ENCODE measurements at places on chromosomes 5 and 9.

GRCh38 chr9:21114311-21114710, 27.3 kb downstream of the IFNW1 start:
- DNase-seq, result no peak

DNA sequence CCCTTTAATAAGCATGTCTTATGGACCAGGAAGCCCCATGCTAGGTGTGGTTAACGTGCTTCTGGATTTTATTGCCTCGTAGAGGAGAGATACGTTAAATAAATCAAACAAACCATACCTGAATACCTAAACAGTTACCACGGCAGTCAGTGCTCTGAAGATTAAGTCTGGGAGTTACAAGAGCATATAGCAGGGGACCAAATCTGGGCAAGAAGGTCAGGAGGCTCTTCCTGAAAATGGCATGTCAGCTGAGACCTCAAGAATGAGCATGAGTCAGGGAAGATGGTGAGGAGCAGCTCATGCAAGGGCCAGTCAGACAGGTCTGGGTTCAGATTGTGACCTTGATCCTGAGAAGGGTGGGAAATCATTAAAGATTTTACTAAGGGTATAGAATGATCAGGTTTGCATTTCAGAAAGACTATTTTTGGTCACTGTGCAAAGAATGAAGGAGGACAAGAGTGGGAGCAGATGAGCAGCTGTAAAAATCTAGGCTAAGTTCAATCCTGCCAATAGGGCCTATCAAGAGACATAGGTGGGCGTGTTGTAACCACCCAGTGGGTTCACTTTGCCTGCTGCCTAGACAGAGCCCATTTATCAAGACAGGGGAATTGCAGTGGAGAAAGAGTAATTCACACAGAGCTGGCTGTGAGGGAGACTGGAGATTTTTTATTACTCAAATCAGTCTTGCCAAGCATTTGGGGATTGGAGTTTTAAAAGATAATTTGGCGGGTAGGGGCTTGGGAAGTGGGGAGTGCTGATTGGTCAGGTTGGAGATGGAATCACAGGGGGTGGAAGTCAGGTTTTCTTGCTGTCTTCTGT, 4.8 kb upstream of the ZNF366 start:
- no peak for DNase-seq

GRCh38 chr5:68950125-68950524, 143.7 kb upstream of the SLC30A5 start:
- DNase-seq, result no peak

- DNase-seq, result no peak
Observed at GRCh38 chr9:11348366-11348765, 735.6 kb upstream of the PTPRD start.

DNA sequence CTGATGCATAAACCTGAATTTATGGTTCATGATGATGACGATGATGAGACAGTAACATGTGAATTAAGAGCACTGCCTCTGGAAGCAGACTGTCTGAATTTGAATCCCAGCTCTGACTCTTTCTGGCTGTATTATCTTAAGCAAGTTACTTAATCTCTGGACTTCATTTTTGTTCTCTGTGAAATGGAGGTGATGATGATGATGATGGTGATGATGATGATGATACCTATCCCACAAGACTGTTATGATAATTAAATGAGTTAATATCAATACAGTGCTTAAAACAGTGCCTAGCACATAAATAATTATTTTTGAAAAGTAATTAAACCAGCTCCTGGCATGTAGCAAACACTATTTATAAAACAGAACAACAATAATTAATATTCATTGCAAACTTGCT, 13.2 kb upstream of the AGGF1 start:
- DNase-seq, result no peak

DNA sequence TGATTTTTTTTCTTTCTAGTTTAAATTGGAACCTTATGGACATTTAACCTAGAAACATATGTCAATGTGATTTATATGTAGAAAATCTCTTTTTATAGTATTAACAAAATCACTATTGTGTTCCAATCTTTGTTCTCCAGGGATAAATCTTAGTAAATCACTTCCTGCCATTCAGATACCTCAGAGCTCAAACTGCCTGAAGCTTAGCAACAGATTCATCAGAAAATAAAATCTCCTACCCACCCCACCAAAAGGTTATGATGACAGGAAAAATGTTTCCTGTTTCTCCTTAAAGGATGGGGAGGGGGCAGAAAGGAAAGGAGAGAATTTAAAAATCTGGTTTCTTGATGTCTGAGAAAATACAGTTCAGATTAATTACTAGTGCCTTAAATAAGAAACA, 105.0 kb upstream of the TUT7 start:
- no peak for DNase-seq

- no peak for DNase-seq
Observed at GRCh38 chr5:138706655-138707480, 46.4 kb upstream of the CTNNA1 start.

DNA sequence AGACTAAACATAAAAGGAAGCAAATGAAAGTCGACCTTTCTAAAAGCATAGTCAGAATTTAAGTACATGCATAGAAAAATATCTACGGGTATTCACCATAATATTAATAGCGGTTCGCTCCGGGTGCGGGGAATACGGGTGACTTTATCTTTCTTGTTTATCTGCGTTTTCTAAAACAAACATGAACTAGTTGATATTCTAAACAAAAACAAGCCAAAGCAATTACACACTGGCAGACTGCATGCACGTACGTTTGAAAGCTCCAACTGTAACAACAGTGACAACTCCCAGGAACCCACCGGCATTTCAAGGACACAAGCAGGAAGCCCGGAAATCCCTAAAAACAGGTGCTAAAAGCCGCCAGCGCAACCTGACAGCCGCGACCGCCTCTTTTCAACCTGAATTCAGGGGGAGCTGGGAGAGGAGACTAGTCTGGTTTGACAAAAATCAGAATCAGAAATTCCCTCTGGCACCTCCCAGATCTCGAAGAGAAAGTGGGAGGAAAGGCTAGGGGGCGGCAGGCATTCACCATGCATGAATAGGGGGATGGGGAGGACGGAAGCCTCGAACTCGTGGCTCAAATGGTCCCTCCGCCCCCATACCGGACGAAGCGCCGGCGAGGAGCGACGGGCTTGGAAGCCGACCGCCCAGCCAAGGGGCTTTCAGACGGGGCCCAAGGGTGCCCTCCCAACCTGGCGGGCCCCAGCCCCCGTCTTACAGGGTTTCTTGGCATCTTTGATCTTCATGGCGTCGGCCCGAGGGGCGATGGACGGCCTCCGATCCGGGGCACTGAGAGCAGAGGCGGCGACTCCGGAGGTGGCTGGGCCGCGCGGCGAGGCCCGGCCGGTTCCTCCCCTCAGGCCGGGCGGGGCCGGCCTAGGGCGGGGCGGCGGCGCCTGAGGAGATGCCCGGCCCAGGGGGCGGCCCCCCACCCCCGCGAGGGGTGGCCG, at the start of gene PANK3:
Gene PANK3, minus strand, starts transcription at position 831 of the 950 bp plus-strand sequence. Its CDS starts 85 bp downstream, at position 746.
- DNase-seq, result no peak

DNA sequence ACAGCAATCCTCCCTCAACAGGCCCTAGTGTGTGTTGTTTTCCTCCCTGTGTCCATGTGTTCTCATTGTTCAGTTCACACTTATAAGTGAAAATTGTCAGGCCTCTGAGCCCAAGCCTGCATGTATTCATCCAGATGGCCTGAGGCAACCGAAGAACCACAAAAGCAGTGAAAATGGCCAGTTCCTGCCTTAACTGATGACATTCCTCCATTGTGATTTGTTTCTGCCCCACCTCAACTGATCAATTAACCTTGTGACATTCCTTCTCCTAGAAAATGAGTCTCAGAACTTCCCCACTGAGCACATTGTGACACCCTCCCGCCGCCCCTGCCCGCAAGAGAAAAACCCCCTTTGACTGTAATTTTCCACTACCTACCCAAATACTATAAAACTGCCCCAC, 17.4 kb upstream of the TRPC7 start:
- DNase-seq, result no peak

DNA sequence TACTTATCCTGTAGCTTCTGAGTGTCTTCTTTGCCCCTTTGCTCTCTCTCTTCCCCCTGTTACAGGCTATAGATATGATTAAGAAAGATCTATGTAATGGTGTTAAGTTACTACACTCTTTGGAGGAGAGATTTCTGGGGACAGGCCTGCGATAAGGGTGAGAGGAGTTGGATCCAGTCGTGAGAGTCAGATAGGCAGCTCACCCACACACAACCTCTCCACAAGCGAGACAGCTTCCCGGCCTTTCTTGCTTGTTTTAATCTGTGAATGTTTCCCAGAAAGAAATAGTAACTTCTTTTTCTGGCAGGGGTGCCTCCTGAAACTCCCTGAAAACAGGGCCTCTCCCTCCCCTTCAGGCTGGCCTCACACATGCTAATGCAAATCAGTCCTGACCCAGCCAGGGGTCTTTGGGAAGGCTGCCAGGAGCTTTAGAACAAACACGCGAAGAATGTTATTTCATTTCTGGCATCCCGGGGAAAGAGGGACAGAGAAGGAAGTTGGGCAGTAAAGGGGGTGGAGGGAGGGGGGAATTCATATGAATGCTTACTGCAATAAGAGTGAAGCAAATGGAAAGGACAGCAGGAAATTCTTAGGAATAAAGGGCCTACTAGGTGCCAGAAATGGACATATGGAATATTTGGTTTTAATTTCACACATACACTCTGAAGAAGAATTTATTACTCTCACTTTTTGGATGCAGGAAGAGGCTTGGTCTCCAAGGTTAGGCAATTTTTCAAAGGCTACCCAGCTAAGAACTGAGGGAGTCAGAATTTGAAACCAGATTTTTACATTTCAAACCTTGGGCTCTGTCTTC, 215.8 kb upstream of the TRIM32 start:
- DNase-seq, result no peak

DNA sequence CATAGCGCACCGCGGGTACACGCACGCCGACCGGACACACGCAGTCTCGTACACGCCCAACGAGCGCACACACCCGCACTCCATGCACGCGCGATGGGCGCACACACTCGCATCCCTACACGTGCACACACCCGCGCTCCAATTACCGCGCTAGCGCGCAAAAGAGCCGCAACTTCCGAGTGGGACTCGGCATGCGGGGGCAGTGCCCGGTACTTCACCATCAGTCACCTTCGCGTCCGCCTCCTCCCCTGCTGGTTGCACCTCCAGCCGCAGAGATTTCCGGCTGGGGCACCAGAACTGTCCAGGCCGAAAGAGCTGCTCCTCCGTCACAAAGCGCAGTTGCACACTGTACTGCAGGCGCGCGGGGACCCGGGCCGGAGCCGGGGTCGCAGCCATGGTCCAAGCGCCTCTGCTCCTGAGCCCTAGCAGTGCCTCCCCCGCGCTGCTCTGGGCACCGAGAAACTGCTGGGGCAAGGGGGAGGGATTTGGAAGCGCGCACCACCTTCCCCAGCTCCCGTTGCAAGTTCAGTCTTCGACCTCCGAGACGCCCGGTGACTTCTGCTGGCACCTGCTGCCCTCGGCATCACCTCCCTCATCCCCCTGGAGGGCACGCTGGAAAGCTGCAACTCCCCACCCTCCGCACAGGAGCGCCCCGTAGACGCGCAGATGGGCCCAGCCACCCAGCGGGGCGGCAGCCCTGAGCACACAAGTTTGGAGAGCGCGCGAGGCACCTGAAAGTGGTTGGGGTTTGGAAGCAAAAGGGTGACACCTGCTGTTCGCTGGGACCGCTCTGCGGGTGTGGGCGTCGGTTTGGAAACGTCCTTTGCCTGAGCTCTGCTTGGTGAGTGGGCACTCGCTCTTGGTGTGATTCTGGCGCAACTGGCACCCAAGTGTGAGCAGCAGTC, 337.4 kb upstream of the PUM3 start:
- DNase-seq, result no peak

- no peak for DNase-seq
Observed at GRCh38 chr5:94433397-94434163, 184.8 kb downstream of the KIAA0825 start.

DNA sequence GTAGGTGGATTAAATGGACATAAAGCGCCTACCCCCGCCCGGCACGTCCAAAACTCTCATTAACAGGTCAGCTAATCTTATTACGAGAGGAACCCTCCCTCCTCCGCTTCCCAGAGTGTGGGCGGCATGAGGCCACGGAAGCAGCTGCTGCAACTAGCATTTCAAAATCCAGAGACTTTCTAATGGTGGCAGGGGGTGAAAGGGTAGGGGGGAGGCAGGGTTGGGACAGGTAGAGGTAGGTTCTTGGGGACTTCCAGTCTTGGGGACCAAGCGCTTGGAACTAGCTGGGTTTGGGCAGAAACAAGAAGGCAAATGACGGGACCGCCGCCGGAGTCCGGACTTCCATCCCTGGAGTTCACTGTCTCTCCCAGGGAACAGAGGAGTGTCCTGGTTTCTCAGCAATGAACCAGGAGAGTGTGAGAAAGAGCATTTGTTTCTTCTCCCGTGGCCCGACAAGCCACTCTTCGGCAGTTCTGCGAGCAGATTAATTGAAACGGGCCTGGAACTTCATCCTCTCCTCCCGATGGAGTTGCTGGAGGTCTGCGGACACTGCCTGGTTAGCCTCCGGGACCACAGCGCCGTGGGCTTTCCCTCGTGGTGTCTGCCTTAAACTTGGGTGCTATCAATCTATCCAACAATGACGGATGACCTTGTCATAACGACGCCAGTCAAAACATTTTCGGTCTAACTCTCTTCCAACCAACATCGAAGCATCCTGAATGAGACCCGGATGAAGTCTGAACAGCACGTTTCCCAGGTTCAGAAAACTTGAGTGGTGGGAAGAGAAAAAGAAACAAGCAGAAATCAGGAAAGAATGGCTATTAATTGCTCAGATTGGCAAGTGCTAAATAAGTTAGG, 1.6 kb upstream of the PRDM6 start:
- DNase-seq, result no peak

DNA sequence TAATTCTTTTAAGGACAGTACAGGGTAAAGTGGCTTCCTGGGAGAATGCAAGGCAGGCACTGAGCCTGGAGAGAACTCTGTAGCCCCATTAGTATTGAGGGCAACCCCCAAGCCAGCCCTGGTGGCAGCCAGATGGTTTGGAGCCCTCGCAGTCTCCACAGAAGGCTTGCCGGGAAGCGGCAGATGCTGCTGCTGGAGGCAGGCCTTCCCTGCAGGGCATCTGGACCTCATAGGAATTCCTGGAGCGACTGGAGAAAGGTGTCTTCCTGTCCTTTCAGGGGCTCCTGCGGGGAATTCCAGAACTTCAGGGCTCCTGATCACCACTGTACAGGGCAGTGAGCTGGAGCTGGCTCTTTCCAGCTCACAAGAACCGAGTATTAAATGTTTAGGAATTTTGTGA, 167.5 kb downstream of the INSYN2B start:
- DNase-seq, result no peak

- DNase-seq, result no peak
Observed at GRCh38 chr5:126280846-126281245, 142.4 kb upstream of the GRAMD2B start.

DNA sequence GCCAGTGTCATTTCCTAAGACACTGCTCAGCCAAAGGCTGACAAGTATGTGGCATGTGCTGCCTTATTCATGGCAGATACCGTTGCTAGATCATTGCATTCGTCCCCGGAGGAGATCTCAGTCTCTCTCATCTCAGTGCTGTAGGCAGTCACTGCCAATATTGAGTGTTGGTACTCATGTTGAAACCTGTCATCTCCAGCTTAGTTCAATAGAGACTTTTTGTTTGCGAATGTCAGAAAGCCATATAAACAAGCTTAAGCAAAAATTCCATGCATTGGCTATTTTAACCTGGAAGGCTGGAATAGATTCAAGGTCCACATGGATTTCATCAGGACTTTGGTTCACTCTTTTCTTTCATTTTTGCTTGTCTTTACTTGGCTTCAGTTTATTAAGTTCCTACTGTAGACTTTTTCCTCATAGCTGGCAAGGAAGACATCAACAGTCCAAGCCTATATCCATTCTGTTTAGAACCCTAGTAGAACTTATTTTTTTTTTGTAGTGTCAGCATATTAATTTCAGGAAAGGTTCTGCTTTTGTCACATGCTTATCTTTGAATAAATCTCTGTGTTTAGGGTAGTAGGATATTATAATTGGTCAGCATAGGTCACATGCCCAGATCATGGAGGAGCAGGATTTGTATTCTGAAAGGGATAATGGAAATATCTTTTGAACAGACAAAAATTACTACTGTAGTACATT, 66.8 kb downstream of the FCHO2 start:
- no peak for DNase-seq
